ENCODE measurements at places on chromosomes 2 and 18. TPM values are rescaled to one million over a fixed set of nuclear protein-coding genes. Genes with fewer than 3 reads are reported as not detected.
A peak's percentile ranks its signal among the peaks of the same experiment; 100 is the strongest.

The CRYGD gene
- not detected for total RNA-seq

The CGREF1 gene
- total RNA-seq, result 4.5 TPM

GRCh38 chr2:186503827-186504606 lies 18.0 kb downstream of the ZC3H15 start:
- no peak for DNase-seq

The HMSD gene
- total RNA-seq, result 0.72 TPM

DNA sequence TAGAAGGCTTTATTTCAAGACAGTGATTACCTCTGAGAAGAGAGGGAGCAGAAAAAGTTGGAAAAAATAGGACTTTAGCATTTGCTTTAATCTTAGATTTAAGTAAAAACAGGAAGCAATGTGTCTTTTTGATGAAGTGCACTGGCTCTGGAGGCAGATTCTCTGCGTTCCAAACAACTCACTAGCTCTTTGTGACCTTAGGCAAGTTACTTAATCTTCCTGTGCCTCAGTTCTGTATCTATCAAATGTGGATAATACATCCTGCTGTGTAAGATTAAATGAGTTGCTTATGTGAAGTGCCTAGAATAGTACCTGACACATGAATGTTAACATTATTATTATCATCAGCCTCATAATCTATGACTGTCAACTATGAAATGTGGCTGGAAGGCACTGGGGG lies 42.3 kb downstream of the RPRD1A start:
- DNase-seq, result no peak

DNA sequence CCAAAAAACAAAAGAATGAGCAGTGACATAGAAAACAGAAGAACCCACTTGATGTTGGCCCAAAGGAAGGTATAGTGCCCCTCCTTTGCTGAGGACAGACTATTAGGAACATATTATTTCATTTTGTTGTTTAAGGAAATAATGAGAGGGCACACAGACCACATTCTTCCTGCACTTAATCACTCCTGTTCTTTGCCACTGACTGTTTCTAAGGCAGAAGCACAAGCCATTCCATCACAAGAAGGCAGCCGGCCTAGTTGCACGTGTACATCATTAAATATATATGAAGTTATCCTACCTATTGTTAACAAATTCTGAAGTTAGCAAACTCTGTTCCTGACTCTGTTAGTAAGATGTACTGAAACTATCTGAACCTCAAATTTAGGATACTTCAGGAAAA lies 110.0 kb downstream of the LNPK start:
- DNase-seq, result no peak

The RALB gene
- 74.2 TPM for total RNA-seq

- no peak for DNase-seq
These were observed 1305.0 kb upstream of the NRXN1 start for GRCh38 chr2:52336951-52337350.

GRCh38 chr2:3110994-3111666 lies 266.5 kb downstream of the EIPR1 start:
- no peak for DNase-seq

The DSC1 gene
- not detected for total RNA-seq

The GCKR gene
- 1.7 TPM for total RNA-seq

The AAK1 gene
- 41.4 TPM for total RNA-seq

DNA sequence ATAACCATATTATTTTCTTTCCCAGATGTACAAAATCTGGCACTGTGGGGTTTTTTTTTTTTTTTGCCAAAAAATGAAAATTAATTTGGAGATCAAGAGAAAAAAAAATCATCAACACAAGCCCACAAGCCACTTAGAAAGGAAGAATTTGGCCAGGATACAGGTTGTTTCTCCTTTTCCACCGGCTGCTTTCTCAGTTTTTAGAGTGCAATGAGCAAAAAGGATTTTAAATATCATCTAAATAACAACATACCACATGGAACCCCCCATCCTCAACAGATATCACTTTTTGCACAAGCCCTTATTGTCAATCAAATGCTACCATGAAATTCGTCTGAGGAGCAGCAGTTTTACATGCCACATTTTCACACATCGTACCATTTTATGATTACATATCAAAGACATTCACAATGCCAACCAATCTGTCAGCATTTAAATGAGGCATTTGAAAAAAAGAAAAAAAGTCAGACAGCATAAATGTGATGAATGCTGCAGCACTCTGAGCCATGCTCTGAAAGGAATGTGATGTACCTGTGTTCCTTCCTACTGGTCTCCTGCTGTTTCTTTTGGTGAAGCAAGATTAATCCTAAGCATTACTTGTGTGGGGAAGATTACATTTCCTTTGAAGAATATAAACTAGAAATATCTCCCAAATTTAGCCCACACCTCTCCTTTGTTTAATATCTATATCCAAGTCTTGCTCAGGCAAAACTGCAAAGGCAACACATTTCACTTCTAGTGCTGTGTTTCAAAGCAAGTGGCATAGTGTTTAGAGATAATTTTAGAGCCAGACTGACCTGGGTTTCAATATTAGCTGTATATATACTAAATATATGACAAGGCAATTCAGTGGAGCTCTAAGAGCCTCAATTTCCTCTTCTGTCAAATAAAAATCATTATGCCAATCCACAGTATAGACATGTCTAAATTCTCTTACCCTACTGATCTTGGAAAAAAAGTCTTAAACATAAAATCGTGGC lies 391.3 kb downstream of the CMPK2 start:
- no peak for DNase-seq

DNA sequence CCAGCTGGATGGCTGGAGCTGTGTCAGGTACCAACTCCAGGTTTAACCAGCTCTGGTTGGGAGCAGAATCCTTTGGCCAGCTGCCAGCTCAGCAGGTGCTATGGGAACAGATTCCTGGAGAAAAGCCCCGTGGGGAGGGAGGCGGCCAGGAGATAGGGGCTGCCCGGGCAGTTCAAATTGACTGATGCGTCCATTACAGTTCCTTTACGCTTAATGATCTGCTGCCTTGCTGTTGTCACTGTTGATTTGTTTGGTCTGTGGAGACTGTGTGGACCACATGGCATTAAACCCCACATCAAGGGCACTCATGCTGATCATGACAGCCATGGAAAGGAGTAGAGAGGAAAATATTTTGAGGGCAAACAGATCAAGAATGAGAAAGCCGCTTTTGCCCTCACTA lies 200.0 kb downstream of the TSN start:
- DNase-seq, result no peak

GRCh38 chr2:156116113-156116512 lies 216.4 kb downstream of the NR4A2 start:
- no peak for DNase-seq

The FHOD3 gene
- total RNA-seq, result 1.9 TPM

The PKDCC gene
- 72.6 TPM for total RNA-seq

The ABCG5 gene
- total RNA-seq, result not detected

The RGPD3 gene
- total RNA-seq, result 0.50 TPM

- no peak for DNase-seq
These were observed 223.5 kb downstream of the PIK3C3 start for GRCh38 chr18:42178376-42179080.

GRCh38 chr18:35917043-35917442 lies 55.4 kb upstream of the RMP24 start:
- DNase-seq, result no peak

GRCh38 chr2:131093006-131093695 lies at the start of gene FAM168B:
TSS of gene FAM168B (minus strand) at chr2:131093460. CDS start at chr2:131082646, 10,814 bp downstream.
- peak; percentile 52 for DNase-seq

DNA sequence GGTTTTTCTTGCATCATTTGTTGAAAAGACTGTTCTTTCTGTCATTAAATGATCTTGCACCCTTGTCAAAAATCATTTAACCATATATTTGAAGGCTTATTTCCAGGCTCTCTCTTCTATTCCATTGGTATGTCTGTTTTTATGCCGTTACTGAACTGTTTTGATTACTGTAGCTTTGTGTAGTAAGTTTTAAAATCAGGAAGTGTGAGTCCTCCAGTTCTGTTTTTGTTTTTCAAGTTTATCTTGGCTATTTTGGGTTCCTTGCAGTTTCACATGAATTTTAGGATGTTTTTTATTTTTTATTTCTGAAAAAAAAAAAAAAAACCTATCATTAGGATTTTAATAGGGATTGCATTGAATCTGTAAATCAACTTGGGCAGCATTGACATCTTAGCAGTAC lies 39.0 kb downstream of the SLC39A10 start:
- no peak for DNase-seq

- no peak for DNase-seq
These were observed 34.1 kb upstream of the ZDBF2 start for GRCh38 chr2:206240327-206240726.

- DNase-seq, result no peak
These were observed 685.1 kb upstream of the SLC8A1 start for GRCh38 chr2:41137031-41137430.

The MAP2 gene
- total RNA-seq, result 18.9 TPM

DNA sequence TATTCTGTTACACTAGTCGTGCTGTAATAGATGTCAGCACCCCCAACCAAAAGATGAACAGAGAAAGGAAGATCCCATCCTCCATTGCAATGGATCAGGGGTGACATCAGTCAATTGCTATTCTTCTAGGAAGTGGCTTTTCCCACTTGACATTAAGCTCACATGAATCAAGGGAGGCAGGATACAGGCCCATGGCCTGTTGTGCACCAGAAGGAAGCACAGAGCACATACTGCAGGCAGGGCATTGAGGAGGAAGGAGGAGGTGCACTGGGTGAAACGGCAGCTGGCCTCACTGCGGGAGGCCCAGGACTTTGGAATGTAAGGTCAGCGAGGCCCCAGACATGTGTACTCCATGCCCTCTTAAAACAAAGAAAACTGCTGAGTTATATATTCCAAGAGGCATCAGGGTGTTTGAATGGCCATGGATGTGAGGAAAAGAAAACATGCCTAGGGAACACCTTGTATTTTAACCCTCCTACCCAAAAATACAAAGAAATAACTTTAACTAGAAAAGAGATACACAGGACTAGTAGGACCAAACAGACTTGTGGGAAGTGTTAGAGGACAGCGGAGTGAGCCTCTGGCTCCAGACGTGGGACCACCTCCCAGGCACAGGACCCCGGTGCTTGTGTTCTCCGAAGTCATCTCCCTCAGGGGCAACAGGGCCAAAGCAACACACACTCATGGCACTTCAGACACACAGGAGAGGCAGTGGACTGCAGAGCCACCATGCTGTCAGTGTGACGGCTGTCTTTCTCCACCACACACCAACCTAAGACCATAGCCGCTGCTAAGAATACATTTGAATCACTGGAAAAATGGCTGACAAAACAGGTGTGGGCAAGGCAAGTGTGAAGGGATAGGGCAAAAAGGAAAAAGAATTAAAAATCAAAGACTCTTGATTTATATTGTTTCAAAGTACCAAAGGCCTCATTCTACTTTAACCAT lies 51.4 kb upstream of the RIOK3 start:
- DNase-seq, result no peak

DNA sequence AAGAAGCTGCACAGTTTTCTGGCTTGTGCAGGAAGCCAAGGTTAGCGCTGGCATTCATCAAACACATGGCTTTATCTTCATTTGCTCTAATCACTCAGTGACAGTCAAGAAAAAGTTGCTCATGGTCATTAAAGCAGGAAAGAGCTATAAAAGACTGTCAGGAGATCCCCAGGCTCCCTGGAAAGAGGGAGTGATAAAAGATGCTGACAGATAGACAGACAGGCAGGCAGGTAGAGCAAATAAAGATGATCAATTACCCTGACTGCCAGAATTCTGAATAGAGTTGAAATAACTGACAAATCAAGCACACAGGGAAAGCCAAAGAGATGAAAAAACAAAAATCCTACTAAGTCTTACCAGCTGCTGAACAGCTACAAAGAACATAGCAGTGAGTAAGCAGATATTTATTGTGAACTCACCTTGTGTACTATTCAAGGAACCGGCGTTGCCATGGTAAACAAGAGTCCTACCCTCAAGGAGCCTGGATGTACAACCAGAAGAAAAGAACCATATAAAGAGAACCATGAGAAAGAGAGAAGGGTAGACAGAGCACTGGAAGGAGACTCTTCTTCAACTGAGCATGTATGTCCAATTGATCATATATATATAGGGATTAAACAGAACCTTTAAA lies 68.0 kb downstream of the RNF152 start:
- DNase-seq, result no peak

- DNase-seq, result no peak
These were observed 5.3 kb upstream of the ITPRID2 start for GRCh38 chr2:181886192-181886591.

The CCDC74B gene
- 1.4 TPM for total RNA-seq

- DNase-seq, result no peak
These were observed 5.8 kb downstream of the DRC1 start for GRCh38 chr2:26407526-26407925.

DNA sequence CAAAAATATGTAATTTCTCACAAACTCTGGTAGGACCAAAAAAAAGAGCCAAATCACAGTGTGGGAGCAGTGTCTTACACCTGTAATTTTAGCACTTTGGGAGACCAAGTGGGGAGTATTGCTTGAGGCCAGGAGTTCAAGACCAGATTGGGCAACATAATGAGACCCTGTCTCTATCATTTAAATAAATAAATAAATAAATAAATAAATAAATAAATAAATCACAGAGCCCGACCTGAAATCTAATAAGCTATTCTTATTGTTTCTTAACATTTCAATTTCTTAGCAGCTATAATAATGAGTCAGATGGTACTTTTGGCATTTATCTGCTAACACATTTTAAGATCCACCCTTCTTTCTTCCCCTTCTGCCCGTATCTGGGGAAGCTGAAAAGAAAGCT lies 1229.6 kb downstream of the SUCLG1 start:
- no peak for DNase-seq

The FER1L5 gene
- not detected for total RNA-seq

The LIPG gene
- total RNA-seq, result 0.94 TPM

The FAM110C gene
- total RNA-seq, result 26.5 TPM

DNA sequence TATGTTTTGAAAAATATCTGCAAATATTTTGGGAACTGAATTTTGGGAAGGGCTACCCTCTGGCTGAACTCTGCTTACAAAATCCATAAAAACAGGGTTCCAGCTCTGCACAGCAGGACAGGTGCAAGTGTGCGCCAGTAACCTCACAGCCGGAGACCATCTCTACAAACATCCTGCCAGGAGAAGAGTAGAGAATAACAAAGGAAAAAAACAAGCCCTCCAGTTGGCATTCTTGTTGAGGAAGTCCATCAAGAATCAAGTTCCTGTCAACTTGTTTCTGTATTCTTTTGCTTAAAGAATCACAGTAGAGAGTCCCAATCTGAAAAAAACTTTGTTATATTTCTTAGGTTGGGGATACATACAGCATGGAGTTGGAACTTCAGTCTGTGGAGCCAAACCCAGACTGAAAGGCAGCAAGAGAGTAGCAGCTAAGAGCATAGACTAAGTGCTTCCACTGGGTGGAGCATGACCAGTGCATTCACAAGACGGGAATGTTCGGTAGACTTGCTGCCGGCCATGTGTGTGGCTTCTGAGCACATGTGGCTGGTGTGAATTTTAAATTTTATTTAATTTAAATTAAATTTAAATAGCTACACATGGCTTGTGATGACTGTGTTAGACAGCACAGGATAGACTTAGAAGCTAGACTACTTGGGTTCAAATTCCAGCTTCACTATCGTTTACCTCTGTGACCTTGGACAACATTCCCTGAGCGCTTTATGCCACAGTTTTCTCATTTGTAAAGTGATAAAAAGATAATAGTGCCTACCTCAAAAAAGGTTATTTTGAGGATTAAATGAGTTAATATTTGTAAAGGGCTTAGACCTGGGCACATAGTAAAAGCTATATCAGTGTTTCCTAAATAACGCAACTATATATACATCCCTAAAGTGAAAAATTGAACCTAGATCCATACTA lies 41.9 kb downstream of the SPTBN1 start:
- no peak for DNase-seq

All from omental fat pad (tissue), 4 donors.